ENCODE measurements at places on chromosomes 3 and 15. TPM values are rescaled to one million over a fixed set of nuclear protein-coding genes. Genes with fewer than 3 reads are reported as not detected.

The ADAMTS7 gene
- 0.14 TPM for total RNA-seq

The SI gene
- total RNA-seq, result not detected

The C2CD4A gene
- not detected for total RNA-seq

The REC114 gene
- not detected for total RNA-seq

The AADACL2 gene
- not detected for total RNA-seq

The C3orf85 gene
- not detected for total RNA-seq

Measured in activated naive CD8-positive, alpha-beta T cell treated with anti-CD3 and anti-CD28 coated beads, Interleukin-2, amount 10 ng/mL, durations not matched to agents 7 days and 5 days (primary cell).